ENCODE measurements at places on chromosomes 3 and 15.

DNA sequence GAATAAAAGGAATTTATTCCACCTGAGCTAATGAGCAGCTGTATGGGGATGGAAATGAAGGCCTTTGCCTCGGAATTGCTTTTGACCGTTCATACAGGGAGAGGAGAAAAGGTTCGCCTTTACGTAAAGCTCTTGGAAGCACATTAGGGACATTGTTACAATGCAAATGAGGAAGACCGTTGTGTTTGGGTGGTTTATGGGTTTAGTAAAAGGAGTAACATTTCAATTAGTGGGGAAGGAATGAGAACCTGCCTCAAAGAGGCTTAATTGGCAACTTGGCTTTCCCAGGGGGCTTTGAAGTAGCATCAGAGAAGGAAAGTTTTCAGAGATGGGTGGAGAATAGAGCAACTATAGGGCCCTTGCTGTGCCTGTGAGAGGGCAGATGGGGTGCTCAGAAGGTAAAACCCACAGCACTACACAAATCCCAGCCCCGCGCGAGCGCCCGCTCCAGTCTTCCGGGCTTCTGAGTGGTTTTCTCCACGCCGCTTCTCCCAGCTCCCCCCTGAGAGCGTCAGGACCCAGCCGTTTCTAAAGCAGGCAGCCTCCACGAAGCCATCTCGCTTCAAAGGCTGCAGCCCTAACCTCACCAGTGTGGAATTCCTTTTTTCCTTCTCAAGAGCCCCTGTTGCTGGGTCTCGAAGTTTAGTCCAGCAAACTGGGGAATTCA is 192.0 kb upstream of the HES1 start:
- no peak for DNase-seq

GRCh38 chr3:123258811-123259420 is 57.2 kb downstream of the SEC22A start:
- peak; percentile 7 for DNase-seq

- no peak for DNase-seq
Observed at GRCh38 chr15:96869122-96869521, 538.6 kb downstream of the NR2F2 start.

- no peak for DNase-seq
Observed at GRCh38 chr3:117696851-117697407, 987.4 kb downstream of the TUSC7 start.

DNA sequence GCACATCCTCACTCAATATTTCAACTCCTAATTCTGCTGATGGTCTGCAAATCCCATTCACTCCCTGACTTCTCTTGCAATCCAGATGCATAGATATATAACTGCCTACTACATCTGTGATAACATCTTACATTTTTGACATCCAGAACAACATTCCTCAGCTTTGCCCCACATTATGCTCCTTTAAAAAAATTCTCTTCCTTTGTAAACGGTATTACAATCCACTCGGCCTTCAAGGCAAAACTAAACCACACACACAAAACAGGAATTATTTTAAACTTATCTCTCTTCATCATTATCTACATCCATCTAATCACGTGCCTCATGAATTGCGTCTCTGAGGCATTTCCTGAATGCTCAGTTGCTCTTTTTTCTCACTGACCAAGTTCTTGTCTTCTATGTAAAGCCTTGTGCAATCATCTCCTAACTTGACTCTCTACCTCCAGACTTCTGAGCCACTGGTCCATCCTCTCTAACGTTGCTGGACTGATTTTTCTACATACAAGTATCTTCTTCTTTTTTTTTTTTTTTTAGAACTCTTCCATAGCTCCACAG is 117.0 kb downstream of the SATB1 start:
- no peak for DNase-seq

DNA sequence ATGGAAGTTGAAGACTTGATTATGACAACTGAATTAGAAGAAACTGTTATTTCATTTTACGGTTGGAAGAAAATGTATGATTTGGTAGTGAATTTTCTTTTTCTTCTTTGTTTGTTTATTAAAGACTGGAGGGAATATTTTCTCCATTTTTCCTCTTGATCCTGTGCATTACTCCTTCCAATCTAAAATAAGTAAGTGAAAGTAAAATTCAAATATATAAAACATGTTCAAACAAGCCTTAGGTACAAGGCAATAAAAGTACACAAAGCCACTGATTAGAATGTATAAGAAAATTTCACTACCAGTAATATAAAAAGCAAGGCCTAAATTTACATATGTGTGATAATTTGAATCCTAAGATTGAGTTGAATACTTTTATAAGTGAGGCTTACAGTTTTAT is 181.2 kb upstream of the MME start:
- DNase-seq, result no peak

GRCh38 chr3:170520996-170521395 is 64.9 kb downstream of the SLC7A14 start:
- no peak for DNase-seq

Measured in CD4-positive, alpha-beta memory T cell (primary cell).